ENCODE measurements at places on chromosomes 3 and 15.
A peak's percentile ranks its signal among the peaks of the same experiment; 100 is the strongest.

DNA sequence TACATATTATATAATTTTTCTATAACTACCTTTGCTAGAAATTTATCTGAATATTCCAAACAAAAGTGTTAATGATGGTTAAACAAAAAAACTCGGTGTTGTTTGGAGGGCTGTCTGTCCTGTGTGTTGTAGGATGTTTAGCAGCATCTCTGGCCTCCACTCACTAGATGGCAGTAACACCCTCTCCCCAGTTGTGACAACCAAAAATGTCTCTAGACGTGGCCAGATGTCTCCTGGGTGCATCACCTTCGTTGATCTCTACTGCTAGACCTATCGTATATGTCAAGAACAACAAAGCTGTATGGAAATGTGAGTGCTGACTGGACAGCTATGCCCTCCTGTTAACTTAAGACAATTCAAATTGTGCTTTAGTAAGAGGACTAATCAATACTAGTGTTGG, 14.1 kb downstream of the ANKRD34C start:
- peak; percentile 23 for DNase-seq

GRCh38 chr3:39141171-39141995, 12.0 kb downstream of the CSRNP1 start:
- DNase-seq, result peak; percentile 63

GRCh38 chr15:64050281-64051092, 4.2 kb upstream of the DAPK2 start:
- peak; percentile 91 for DNase-seq

DNA sequence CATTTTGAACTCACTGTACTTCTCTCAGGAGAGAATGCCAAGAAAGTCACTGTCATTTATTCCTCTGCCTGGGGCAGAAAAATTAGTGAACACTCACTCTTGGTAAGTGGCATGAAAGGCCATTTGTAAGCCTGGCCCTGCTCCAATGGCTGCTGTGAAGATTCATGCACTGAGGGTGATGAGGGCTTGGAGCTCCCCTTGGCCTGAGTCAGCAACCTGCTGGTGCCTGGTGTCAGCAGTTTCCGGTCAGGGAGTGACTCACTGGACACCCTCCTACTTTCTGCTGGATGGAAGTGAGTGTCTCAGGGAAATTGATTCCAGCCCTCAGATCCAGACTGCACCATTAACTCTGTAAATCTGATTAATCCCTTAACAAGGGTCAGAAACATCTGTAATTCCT, 37.6 kb downstream of the TRA2B start:
- DNase-seq, result peak; percentile 77

Data from DMS53 (cell line).